ENCODE measurements at places on chromosomes 2 and 18. TPM values are rescaled to one million over a fixed set of nuclear protein-coding genes. Genes with fewer than 3 reads are reported as not detected.

CNDP1 gene
- not detected for total RNA-seq

TCF7L1 gene
- 2.4 TPM for total RNA-seq

ZNF513 gene
- total RNA-seq: 18.9 TPM

CTLA4 gene
- total RNA-seq: 42.1 TPM

COLEC11 gene
- 0.70 TPM for total RNA-seq

VWA3B gene
- 0.27 TPM for total RNA-seq

MAL gene
- 1.2 TPM for total RNA-seq

B4GALT6 gene
- 5.0 TPM for total RNA-seq

GRCh38 chr18:8288472-8289195 lies 320.6 kb upstream of the RAB12 start:
- no peak for DNase-seq
- no peaks in the 10 kb centered on the region for H3K36me3 ChIP-seq
- no peak overlapping the region for H3K27ac ChIP-seq
- no peaks in the 10 kb centered on the region for H3K4me1 ChIP-seq
- H3K4me3 ChIP-seq: no peak overlapping the region

- no peaks in the 10 kb centered on the region for H3K4me1 ChIP-seq
- no peaks in the 10 kb centered on the region for H3K27me3 ChIP-seq
- no peaks in the 10 kb centered on the region for H3K36me3 ChIP-seq
- no peak for DNase-seq
These were observed 178.6 kb downstream of the NEDD4L start for GRCh38 chr18:58222432-58223125.

DNA sequence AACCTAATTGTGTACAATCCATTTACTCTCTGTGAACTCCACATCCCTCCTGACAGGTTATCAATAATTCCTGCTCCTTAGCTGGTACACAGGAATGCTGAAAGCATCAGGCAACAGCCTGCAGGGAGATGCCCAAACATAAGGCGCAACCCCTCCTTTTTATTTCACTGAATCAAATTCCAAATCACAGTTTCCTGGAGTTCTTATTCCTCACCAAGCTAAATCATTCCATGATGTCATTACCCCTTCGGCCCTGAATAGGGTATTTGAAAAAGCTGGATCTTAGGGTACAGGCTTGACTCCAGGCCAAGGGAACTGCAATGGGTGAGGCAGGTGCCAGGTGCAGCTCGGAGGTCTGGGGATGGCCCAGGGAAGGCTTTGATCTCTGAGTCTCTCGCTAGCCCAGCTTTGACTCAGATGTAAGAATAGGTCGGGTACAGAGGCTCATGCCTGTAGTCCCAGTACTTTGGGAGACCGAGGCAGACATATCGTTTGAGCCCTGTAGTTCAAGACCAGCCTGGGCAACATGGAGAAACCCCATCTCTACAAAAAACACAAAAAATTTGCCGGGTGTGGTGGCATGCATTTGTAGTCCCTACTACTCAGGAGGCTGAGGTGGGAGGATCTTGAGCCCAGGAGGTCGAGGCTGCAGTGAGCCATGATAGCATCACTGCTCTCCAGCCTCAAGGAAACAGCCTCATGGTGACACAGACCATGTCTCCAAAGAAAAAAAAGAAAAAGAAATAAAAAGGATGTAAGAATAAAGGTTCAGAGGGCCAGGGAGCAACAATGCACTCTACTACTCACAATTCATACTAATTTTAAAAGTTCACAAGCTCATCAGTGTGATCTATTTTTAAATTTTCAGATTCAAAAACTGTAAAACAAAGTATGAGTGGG lies 6.8 kb downstream of the FHL2 start:
- no peaks in the 10 kb centered on the region for H3K4me1 ChIP-seq
- peak overlapping the region; percentile 49 for H3K27ac ChIP-seq
- no peaks in the 10 kb centered on the region for H3K27me3 ChIP-seq
- H3K36me3 ChIP-seq: no peaks in the 10 kb centered on the region
- H3K4me3 ChIP-seq: no peak overlapping the region

DNA sequence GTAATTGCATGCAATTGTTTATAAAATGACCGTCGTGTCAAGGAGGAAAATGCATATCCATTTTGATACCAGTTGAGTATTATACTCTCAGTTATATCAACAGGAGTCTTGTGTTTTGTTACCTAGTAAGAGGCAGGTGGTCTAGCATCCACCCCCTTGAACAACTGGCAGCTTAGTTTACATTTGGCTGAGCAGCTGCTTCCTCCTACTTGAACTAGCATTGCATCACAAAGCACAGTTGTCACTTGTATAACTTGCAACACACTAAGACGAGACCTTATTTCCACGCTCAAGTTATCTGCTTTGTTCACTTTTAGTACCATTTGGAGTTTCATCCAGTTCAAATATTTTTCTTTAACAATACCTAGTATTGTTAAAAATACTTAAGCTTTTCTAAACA lies 75.4 kb upstream of the UBE2E3 start:
- no peak overlapping the region for H3K4me3 ChIP-seq
- no peaks in the 10 kb centered on the region for H3K4me1 ChIP-seq
- no peaks in the 10 kb centered on the region for H3K36me3 ChIP-seq
- no peak for DNase-seq
- H3K27me3 ChIP-seq: no peaks in the 10 kb centered on the region

- no peak for DNase-seq
- H3K4me3 ChIP-seq: no peak overlapping the region
- H3K27ac ChIP-seq: no peak overlapping the region
- no peaks in the 10 kb centered on the region for H3K27me3 ChIP-seq
- no peaks in the 10 kb centered on the region for H3K36me3 ChIP-seq
These were observed 336.7 kb upstream of the ID2 start for GRCh38 chr2:8345200-8345599.

GRCh38 chr2:34602262-34602661 lies 1003.2 kb upstream of the FAM98A start:
- H3K4me1 ChIP-seq: no peaks in the 10 kb centered on the region
- H3K27ac ChIP-seq: no peak overlapping the region
- DNase-seq: no peak
- H3K27me3 ChIP-seq: no peaks in the 10 kb centered on the region
- no peak overlapping the region for H3K4me3 ChIP-seq

- no peaks in the 10 kb centered on the region for H3K36me3 ChIP-seq
- H3K4me3 ChIP-seq: no peak overlapping the region
- no peaks in the 10 kb centered on the region for H3K27me3 ChIP-seq
- no peak overlapping the region for H3K27ac ChIP-seq
- no peaks in the 10 kb centered on the region for H3K4me1 ChIP-seq
- DNase-seq: no peak
These were observed 42.2 kb downstream of the KANSL1L start for GRCh38 chr2:210128961-210129360.

GRCh38 chr2:200352636-200353035 lies 46.1 kb downstream of the SPATS2L start:
- no peaks in the 10 kb centered on the region for H3K4me1 ChIP-seq
- H3K27me3 ChIP-seq: no peaks in the 10 kb centered on the region
- H3K27ac ChIP-seq: no peak overlapping the region
- no peaks in the 10 kb centered on the region for H3K36me3 ChIP-seq

GRCh38 chr2:228433721-228434120 lies 252.2 kb upstream of the SPHKAP start:
- H3K4me3 ChIP-seq: no peak overlapping the region
- H3K36me3 ChIP-seq: no peaks in the 10 kb centered on the region
- DNase-seq: no peak
- H3K4me1 ChIP-seq: no peaks in the 10 kb centered on the region
- H3K27ac ChIP-seq: no peak overlapping the region

DNA sequence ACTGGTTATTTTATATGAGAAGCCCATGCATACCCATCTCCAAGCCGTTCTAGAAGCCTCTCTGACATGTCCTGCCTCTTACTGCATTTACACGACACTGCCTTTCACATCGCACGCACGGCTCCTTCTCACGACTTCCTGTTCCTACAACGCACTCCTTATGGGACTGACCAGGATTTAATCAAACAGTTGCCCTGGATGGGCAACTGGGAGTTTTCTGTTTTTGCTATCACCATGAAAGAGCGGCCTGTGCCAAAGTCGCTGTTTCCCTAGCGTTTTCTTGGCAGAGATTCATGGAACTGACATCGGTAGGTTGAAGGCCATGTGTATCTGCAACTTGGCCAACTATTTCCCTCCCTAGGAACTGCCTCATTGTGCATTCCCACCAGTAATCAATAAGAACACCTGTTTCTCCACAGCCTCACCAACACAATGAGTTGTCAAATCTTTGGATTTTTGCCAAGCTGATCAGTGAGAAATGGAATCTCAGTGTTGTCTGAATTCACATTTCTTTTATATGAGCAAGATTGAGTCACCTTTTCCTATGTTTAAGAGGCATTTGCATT lies 97.2 kb upstream of the OTOS start:
- no peak overlapping the region for H3K4me3 ChIP-seq
- no peaks in the 10 kb centered on the region for H3K27me3 ChIP-seq
- DNase-seq: no peak

GRCh38 chr2:237178396-237178795 lies 92.7 kb downstream of the COPS8 start:
- H3K36me3 ChIP-seq: no peaks in the 10 kb centered on the region
- H3K27me3 ChIP-seq: no peaks in the 10 kb centered on the region
- H3K27ac ChIP-seq: peak overlapping the region; percentile 37
- no peak overlapping the region for H3K4me3 ChIP-seq

DNA sequence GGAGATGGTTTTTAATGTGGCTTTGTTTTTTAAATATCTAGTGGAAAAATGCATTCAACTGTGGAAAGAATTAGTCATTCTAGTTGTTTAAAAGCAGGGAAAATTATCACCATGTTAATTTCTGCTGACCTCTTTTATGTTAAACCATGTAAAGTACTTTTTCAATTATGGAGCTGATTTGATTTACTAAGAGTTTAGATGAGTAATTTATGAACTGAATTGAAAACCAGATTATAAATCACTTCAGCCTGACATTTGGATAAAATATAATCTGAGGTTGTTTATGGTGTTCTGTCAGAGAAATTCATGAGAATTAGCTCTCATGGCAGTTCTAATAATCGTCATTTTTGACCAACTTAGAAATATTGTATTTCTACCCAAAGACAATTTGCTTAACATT lies 11.6 kb downstream of the ITGA4 start:
- DNase-seq: no peak
- H3K36me3 ChIP-seq: no peaks in the 10 kb centered on the region
- H3K27ac ChIP-seq: no peak overlapping the region
- H3K27me3 ChIP-seq: no peaks in the 10 kb centered on the region
- H3K4me1 ChIP-seq: peaks cover 12% of the 10 kb centered on the region
- H3K4me3 ChIP-seq: no peak overlapping the region

DNA sequence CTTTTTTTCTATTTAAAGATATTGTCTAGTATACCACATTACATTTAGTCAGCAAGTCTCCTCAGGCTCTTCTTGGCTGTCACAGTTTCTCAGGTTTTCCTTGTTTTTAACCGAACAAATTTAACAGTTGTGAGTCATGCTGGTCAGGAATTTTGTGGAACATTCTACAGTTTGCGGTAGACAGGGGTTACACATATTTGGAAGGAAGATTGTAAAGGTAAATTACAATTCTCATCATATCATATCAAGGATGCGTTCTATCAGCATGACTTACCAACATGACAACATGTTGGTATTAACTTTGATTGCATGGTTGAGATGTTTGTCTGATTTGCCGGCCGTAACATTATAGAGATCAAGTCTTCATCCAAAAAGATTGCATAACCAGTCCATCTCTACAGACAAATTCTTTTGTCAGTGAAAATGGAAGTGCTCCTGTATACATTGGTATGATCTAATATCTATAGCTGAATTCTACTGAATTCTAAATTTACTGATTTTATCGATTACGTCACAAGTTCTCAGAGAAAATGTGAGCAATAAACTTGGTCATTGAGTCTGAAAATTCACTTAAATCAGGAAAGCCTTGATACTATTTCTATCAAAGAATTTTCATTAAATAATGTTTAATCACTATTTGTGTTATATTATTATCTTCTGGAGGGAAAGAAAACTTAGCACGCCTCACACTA lies 664.4 kb upstream of the SLC8A1 start:
- no peak for DNase-seq
- H3K4me1 ChIP-seq: no peaks in the 10 kb centered on the region
- no peaks in the 10 kb centered on the region for H3K27me3 ChIP-seq
- no peak overlapping the region for H3K27ac ChIP-seq
- no peaks in the 10 kb centered on the region for H3K36me3 ChIP-seq
- H3K4me3 ChIP-seq: no peak overlapping the region

- H3K4me3 ChIP-seq: no peak overlapping the region
- no peaks in the 10 kb centered on the region for H3K4me1 ChIP-seq
- no peaks in the 10 kb centered on the region for H3K27me3 ChIP-seq
- H3K27ac ChIP-seq: no peak overlapping the region
- peaks cover 68% of the 10 kb centered on the region for H3K36me3 ChIP-seq
- no peak for DNase-seq
These were observed 66.6 kb downstream of the UGGT1 start for GRCh38 chr2:128157644-128158043.

- no peak overlapping the region for H3K4me3 ChIP-seq
- H3K27ac ChIP-seq: no peak overlapping the region
- H3K27me3 ChIP-seq: no peaks in the 10 kb centered on the region
- H3K4me1 ChIP-seq: no peaks in the 10 kb centered on the region
- peak; percentile 93 for DNase-seq
These were observed 12.4 kb upstream of the GMCL1 start for GRCh38 chr2:69816923-69817542.

- H3K36me3 ChIP-seq: no peaks in the 10 kb centered on the region
- peak; percentile 80 for DNase-seq
- H3K4me3 ChIP-seq: no peak overlapping the region
These were observed 570.1 kb downstream of the PLCL1 start for GRCh38 chr2:198374375-198375082.

DNA sequence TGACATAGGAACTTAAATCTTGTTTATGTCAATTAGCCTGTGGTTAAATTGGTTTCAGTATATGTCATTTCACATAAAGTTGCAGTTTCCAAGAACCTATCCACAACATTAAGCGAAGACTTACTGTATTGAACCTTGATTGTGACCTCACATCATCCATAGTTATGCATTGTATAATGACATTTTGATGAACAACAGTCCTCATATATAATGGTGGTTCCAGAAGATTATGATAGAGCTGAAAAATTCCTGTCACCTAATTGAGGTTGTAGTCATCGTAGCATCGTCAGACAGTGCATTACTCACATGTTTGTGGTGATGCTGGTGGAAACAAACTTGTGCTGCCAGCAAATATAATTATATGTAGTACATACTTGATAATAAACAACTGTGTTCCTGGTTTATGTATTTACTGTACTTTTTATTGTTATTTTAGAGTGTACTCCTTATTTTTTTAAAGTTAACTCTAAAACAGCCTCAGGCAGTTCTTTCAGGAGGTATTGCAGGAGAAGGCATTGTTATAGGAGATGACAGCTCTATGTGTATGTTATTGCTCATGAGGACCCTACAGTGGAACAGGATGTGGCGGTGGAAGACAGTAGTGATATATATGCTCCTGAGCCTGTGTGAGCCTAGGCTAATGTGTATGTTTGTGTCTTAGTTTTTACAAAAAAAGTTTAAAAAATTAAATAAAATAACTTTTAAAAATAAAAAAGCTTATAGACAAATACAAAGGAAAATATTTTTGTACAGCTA lies 56.6 kb downstream of the UBE2E3 start:
- no peaks in the 10 kb centered on the region for H3K4me1 ChIP-seq
- H3K27ac ChIP-seq: no peak overlapping the region
- H3K36me3 ChIP-seq: no peaks in the 10 kb centered on the region
- no peak for DNase-seq
